ENCODE measurements at places on chromosomes 2 and 18.

- peak overlapping the region; percentile 55 for H3K27ac ChIP-seq
- DNase-seq = peak; percentile 71
- no peak overlapping the region for H3K4me3 ChIP-seq
- peaks cover 47% of the 10 kb centered on the region for H3K4me1 ChIP-seq
- no peaks in the 10 kb centered on the region for H3K27me3 ChIP-seq
Measured at GRCh38 chr2:237181844-237182243, 96.2 kb downstream of the COPS8 start.

DNA sequence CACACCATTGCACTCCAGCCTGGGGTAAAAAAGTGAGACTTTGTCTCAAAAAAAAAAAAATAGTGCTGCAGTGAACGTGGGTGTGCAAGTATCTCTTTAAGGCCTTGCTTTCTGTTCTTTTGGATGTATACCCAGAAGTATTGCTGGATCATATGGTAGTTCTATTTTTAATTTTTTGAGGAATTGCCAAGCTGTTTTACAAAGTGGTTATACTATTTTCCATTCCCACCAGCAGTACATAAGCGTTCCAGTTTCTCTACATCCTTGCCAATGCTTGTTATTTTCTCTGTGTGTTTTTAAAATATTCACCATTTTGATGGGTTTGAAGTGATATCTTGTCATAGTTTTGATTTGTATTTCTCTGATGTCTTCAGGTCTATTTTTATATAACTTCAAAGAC, 13.1 kb downstream of the ARMC9 start:
- DNase-seq = no peak
- no peaks in the 10 kb centered on the region for H3K27me3 ChIP-seq
- H3K4me1 ChIP-seq = peaks cover 11% of the 10 kb centered on the region

DNA sequence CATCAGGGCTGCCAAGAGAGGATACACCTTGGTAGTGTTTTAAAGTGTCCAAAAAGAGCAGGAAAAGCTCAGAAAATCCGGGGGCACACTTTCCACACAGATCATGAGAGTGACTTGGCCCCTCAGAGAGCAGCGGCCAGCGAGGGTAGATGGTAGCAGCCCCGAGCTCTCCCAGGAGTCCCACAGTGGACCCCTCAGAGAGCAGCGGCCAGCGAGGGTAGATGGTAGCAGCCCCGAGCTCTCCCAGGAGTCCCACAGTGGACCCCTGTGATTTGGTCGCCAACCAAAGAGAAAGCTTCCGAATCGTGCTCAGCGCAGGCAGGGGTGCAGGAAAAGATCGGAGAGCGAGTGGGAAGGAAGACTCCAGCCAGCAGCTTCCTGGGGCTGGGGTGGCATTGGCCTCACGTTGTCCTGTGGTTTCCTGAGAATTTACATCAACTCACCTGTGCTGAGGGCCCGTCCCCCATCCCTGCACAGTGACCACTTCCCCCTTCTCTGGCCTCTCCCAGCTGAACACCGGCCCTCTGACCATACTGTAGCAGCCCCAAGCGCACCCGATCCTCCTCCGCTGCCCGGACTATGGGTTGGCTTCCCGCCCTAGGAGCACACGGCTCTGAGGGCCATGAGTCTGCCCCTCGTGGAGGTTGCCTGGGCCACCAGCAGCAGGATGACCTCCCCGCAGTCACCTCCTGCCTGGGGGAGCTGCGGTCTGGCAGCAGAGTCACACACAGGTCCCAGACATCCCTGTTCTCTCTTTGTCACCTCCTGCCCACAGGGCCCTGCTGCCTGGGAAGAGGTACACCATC, 33.7 kb downstream of the MTERF4 start:
- H3K4me3 ChIP-seq = no peak overlapping the region
- no peak overlapping the region for H3K27ac ChIP-seq
- H3K36me3 ChIP-seq = peaks cover 12% of the 10 kb centered on the region
- DNase-seq = peak; percentile 80

- H3K4me1 ChIP-seq = peaks cover 21% of the 10 kb centered on the region
- H3K27ac ChIP-seq = no peak overlapping the region
- peaks cover 16% of the 10 kb centered on the region for H3K27me3 ChIP-seq
- no peaks in the 10 kb centered on the region for H3K36me3 ChIP-seq
Measured at GRCh38 chr2:96523659-96524481, 12.7 kb upstream of the ARID5A start.

Measured in osteoblast (primary cell).